ENCODE measurements at places on chromosomes 1 and 21.

DNA sequence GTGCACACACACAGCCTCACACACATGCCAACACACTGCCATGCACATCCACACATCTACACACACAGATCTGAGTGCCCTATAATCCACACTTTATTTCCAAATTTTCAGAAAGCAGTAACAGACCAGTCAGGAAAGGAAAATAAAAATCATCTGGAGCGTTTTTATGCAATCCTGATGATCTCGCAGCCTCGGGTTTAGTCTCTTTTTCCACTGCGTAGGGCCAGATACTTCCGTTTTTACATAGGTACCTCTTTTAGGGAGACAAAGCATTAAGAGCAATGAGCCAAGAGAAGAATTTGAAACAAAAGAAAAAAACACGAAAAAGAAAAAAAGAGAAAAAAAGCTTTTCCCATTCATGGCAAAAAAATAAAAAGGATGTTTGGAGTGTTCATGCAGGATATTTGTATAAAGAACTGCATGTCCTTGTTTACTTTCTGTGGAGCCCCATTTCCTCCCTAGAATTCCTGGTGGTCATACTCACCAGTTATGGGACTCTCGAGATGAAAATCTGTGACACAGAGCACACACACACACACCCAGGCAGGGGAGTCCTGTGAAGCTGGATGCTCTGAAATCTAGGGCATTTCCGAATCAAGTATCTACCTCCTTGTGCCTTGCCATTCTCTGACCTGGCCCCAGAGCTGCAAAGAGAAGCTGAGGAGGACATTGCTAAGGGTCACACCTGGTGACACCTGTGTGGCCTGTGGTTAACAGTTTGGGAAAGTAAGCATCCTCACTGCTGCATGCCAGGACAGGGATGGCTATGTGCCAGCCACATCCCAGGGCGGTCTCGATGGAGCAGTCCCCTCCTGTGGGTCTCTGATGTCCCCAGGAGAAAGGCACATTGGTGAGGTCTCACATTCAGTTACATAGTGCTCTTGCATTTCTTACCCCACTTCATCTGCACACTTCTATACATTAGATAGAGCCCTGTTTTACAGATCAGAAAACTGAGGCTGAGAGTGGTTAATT, 83.6 kb downstream of the RUNX1 start:
- DNase-seq: peak; percentile 39

- DNase-seq: peak; percentile 64
These were observed 252.5 kb downstream of the SDCCAG8 start for GRCh38 chr1:243508303-243508713.

DNA sequence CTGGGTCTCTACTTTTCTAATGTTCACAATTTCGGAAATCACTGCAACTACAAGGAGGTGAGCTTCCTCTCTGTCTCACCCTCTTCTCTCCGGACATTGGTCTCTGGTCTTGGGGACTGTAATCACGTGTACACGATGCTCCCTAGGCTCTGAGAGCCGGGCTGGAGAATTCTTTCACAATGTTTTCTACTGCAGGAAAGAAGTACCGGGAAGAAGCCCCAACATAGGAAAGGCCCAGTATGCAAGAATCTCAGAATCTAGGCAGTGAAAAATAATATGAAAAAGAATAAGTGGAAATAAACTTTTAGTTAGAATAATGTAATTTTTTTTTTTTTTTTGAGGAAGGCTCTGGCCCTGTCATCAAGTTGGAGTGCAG, 13.5 kb upstream of the HJV start:
- DNase-seq: peak; percentile 40

DNA sequence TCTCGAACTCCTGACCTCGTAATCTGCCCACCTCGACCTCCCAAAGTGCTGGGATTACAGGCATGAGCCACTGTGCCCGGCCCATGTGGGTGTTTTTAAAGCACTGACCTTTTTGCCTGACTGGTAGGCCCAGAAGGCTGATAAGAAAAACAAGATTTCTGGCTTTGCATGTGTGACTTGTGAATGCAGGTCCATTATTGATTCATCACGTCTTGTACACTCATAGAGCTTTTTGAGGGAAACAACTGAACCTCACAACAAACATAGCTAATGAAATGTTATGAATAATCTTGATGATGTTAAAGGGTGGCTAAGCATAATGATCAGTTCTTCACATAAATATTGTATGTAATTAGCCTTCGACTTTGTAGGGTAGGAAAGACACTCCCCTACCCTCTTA, 140.9 kb upstream of the UBE2U start:
- DNase-seq: no peak

DNA sequence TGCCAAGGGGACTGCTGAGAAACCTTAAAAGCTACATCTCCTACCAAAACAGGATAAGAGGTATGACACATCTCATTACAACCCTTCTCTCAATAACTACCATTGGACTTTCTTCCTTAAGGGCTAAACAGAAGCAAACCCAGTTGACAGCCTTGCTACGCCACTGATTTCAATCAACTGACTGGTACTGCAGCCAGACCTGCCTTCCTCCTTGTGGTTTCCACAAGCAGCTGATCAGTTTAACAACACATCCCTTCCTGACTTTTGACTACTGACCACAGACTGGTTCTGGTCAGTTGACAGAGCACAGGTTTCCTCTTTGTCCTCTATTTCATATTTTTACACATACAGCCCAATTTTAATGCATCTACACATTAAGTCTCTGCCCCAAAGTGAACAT, 108.8 kb downstream of the ADAMTS1 start:
- peak; percentile 47 for DNase-seq

GRCh38 chr1:21966247-21967000, 10.4 kb upstream of the CELA3B start:
- no peak for DNase-seq

Data from hematopoietic multipotent progenitor cell treated with erythropoietin and hydrocortisone succinate and interleukin-3 and kit ligand, for 4 days (in vitro differentiated cells).